Activated T-cell treated with anti-CD3 and anti-CD28 coated beads, Interleukin-2, amount 50 U/mL, for 24 hours (primary cell): ENCODE measurements at places on chromosomes 11 and 22.

GRCh38 chr22:50607659-50608020 lies 7.0 kb downstream of the MAPK8IP2 start:
- no peak for DNase-seq
- H3K4me3 ChIP-seq: no peak overlapping the region
- H3K27ac ChIP-seq: no peak overlapping the region
- no peaks in the 10 kb centered on the region for H3K36me3 ChIP-seq
- no peaks in the 10 kb centered on the region for H3K4me1 ChIP-seq
- peaks cover 58% of the 10 kb centered on the region for H3K27me3 ChIP-seq

DNA sequence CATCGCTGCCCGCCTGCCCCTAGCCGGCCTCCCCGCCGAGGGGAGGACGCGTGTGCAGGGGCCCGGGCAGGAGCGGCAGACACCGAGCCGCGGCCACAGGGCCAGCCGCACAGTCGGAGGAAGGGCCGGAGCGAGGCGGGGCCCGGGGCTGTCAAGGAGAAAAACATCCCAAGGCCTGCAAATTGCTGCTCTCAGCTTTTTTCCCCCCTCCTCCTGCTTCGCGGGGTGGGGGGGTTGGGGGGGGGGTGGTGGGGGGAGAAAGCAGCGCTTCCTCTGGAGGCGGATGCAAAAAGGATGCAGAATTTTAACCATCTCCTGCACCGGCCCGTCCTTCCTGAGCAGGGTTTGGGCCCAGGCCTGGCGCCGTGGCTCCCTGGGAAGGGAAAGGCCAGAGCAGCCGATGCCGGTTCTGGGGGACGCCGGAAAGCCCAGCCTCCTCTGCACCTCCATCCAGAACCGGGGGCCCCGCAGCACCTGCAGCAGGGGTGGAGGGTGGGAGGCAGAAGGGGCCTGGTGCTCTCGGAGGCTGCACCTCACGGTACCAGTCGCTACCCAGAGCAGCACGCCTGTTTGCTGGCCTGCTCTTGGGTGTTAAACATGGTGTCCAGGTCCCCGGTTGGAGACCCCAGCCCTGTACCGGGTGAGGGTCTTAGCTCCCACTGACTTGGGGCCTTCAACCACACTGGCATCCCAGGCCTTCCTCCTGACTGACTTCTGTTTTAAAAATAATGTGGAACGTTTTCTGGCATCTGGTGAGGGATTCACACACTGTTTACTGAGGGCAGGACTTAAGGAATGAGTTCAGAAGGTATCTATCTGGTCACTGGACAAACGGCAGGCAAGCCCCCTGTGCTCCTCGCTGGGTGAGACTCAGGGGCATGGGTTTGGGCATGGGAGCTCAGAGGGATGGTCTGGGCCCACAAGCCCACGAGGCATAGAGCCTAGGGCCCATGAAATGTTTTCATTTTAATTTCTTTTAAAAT lies 77.4 kb upstream of the WNT7B start:
- peak; percentile 70 for DNase-seq
- peak overlapping the region; percentile 95 for H3K27ac ChIP-seq
- no peaks in the 10 kb centered on the region for H3K27me3 ChIP-seq
- H3K4me3 ChIP-seq: peak overlapping the region; percentile 86
- peaks cover 7% of the 10 kb centered on the region for H3K36me3 ChIP-seq

DNA sequence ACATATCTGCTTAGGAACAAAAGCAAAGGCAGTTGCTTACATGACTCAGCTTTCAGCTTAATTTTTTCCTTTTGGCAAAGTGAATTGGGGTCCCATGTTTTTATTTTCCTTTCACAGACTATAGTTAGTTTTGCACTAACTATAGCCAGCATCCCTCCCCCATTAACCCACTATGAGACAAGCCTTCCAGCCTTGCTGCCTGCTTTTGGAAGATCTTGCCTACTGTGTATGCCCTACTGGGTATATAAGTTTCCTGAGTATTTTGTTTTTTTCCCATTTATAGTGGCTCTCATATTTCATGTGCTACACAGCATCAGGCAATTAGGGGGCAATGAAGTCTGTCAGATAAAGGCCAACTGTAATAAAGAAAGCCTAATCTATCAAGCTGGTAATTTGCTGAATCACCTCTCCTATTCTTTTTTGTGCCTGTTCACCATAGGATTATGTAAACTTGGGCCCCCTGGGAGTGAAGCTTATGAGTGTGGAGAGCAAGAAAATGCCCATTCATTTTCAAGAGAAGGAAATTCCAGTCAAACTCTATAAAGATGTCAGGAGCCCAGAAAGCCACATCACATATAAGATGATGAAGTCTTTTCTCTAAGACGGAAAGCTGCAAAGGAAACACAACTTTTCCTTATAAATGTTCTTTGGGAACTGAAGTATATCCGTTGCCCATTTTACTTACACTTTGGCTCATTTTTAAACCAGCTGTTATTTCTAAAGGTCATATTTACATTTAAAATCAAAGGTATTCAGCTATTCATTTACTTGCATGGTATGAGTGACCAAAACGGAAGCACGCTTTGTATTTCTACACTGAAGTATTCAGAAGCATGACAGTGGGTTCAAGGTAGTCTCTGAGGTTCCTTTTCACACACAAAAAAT lies 64.0 kb downstream of the CCDC83 start:
- peaks cover 13% of the 10 kb centered on the region for H3K27me3 ChIP-seq
- H3K36me3 ChIP-seq: no peaks in the 10 kb centered on the region
- no peak overlapping the region for H3K4me3 ChIP-seq

- DNase-seq: no peak
- peaks cover 97% of the 10 kb centered on the region for H3K36me3 ChIP-seq
- H3K4me3 ChIP-seq: no peak overlapping the region
These were observed 8.1 kb upstream of the ANKRD13D start for GRCh38 chr11:67280788-67281551.

- peak overlapping the region; percentile 30 for H3K27ac ChIP-seq
- no peaks in the 10 kb centered on the region for H3K27me3 ChIP-seq
- peaks cover 31% of the 10 kb centered on the region for H3K36me3 ChIP-seq
- no peaks in the 10 kb centered on the region for H3K4me1 ChIP-seq
These were observed 25.0 kb downstream of the ADA2 start for GRCh38 chr22:17194213-17194612.

- no peak overlapping the region for H3K27ac ChIP-seq
- peaks cover 6% of the 10 kb centered on the region for H3K27me3 ChIP-seq
- no peak overlapping the region for H3K4me3 ChIP-seq
These were observed 136.1 kb downstream of the DCDC1 start for GRCh38 chr11:31233425-31233824.

GRCh38 chr22:44620129-44620840 lies 81.7 kb upstream of the PRR5 start:
- H3K4me1 ChIP-seq: no peaks in the 10 kb centered on the region
- peak; percentile 77 for DNase-seq
- no peaks in the 10 kb centered on the region for H3K27me3 ChIP-seq
- no peaks in the 10 kb centered on the region for H3K36me3 ChIP-seq
- H3K27ac ChIP-seq: no peak overlapping the region

DNA sequence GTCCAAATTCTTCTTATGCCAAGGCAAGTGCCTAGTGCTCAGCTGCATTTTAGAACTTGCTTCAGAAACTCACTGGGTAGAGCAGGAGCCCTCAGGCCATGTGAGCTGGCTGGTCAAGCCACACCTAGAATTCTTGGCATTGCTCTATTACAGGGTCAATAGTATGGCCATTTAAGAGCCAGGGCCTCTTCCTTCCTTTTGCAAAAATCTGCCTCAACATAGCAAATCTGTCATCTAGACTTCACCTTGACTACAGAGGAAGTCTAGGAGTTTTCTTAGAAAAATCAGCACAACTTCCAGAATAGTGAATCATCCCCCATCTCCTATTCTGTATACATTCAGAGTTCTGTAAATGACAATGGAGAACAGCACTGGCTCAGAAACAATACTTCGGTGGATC lies 112.0 kb upstream of the TTC12 start:
- no peak for DNase-seq
- no peak overlapping the region for H3K27ac ChIP-seq
- H3K4me3 ChIP-seq: no peak overlapping the region
- H3K4me1 ChIP-seq: no peaks in the 10 kb centered on the region
- no peaks in the 10 kb centered on the region for H3K36me3 ChIP-seq
- peaks cover 9% of the 10 kb centered on the region for H3K27me3 ChIP-seq

DNA sequence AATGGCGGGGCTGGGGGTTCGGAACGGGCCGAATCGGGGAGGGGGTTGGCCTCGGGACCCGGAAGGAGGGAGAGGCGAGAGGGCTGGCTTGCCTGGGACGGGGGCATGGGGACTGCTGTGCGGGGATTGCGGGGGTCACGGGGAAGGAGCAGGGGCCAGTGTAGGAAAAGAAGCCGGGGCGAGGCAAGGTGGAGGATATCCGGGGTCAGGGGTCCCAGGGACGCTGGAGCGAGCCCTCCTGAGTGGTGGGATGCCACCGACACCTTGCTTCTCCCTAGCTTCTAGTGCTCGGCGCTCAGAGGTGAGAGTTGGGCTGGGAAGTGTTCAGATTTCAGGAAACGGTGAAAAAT lies 426 bp upstream of the GDPD5 start:
- DNase-seq: no peak
- H3K27me3 ChIP-seq: no peaks in the 10 kb centered on the region
- H3K36me3 ChIP-seq: no peaks in the 10 kb centered on the region
- peak overlapping the region; percentile 80 for H3K4me3 ChIP-seq
- peak overlapping the region; percentile 60 for H3K27ac ChIP-seq

DNA sequence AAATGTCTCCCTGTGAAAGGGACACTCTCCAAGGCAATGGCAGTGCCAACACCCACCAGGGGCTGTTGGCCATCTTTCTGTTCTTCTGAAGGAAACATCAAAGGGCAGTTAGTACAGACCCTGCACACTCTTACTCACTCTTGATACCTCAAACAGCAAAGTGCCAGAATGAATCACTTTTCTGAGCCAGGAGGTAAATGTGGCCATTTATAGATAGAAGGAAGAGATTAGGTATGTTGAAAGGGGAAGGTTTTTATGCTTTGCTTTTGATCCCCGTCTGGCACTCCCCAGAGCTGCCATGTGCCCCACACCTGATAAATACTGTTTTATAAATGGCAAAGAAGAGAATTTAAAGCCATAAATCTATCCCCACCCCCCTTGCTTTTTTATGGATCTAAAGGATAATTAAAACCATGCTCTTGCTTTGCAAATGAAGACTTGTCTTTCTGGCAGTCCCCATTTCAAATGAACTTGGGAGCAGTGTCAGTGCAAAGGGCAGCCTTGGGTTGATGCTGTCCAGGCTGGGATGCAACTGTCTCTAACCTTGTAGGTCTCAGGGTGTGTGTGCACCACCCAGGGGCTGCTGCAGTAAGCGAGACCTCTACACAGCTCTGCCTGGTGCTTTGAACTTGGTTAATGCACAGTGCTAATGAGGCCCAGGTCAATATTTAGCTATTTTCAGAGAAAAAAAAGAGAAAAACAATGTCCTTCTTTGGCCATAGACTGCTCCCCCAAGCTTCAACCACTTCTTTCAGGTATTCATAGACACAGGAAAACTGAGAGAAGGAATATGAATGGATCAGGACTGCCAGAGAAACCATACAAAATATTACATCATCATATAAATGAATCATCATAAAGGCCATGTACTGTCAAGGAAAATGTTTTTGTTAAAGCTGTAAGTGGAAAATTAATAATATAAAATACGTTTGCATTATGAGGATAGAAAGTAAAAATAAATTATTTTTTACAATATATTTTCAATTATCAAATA lies 207.5 kb downstream of the ETS1 start:
- peaks cover 43% of the 10 kb centered on the region for H3K4me1 ChIP-seq
- peaks cover 3% of the 10 kb centered on the region for H3K36me3 ChIP-seq
- H3K27ac ChIP-seq: peak overlapping the region; percentile 46
- H3K4me3 ChIP-seq: peak overlapping the region; percentile 17

DNA sequence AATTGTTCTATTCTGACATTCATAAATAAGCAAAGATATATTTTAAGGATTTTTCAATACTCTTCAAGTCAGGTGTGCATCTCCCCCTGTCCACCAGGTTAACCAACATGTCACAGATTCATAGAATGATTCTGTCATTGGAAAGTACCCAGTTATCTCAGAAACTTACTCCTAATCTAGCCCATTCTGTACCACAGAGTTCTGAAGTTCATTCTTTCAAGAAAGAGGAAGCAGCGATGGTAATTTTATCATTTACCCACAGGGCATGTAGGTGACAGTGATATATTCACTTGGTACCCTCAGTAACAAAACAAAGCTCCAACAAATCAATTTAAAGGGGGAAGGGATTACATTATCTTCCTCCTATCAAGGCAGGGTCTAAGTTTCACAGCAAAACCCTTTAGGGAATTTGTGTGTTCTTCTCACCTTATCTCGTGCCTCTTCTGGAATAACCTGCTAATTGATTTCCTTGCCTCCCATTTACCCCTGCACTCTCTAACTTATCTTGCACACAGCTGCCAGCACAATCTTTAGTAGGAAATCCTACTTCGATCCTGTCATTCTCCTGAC lies 19.0 kb upstream of the MPPED2 start:
- H3K4me1 ChIP-seq: no peaks in the 10 kb centered on the region
- H3K27ac ChIP-seq: no peak overlapping the region
- no peak overlapping the region for H3K4me3 ChIP-seq
- DNase-seq: no peak

GRCh38 chr11:7509966-7510365 lies 3.8 kb upstream of the PPFIBP2 start:
- H3K4me3 ChIP-seq: no peak overlapping the region
- peaks cover 26% of the 10 kb centered on the region for H3K4me1 ChIP-seq
- peaks cover 4% of the 10 kb centered on the region for H3K27me3 ChIP-seq

- no peak overlapping the region for H3K27ac ChIP-seq
- no peak overlapping the region for H3K4me3 ChIP-seq
- DNase-seq: no peak
- H3K36me3 ChIP-seq: no peaks in the 10 kb centered on the region
- no peaks in the 10 kb centered on the region for H3K27me3 ChIP-seq
These were observed 146.2 kb downstream of the LRRC4C start for GRCh38 chr11:41313226-41313625.

GRCh38 chr11:35088676-35089075 lies 50.3 kb upstream of the CD44 start:
- H3K27me3 ChIP-seq: no peaks in the 10 kb centered on the region
- peak overlapping the region; percentile 9 for H3K27ac ChIP-seq
- peaks cover 71% of the 10 kb centered on the region for H3K4me1 ChIP-seq
- no peak for DNase-seq
- no peak overlapping the region for H3K4me3 ChIP-seq
- H3K36me3 ChIP-seq: no peaks in the 10 kb centered on the region

DNA sequence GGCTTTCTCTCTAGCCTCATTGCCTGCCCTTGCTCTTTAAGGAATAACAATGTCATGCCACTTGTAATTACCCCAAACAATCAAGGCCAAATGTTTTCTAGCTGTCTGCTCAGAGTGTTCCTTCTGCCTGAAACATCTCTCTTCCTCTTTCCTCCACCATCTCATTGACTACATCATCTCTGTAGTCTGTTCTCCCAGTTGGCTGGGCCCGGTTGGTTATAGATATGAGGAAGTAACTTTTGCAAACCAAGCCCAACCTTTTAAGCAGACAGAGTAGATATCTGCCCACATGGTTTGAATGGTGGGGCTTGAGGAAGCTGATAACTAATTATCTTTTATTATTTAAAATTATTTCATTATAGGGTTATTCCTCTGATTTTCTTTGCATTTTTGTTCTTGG lies 104.5 kb downstream of the NTM start:
- no peaks in the 10 kb centered on the region for H3K4me1 ChIP-seq
- H3K4me3 ChIP-seq: no peak overlapping the region
- no peak overlapping the region for H3K27ac ChIP-seq
- no peaks in the 10 kb centered on the region for H3K36me3 ChIP-seq
